ENCODE measurements at places on chromosomes 6 and 20. TPM values are rescaled to one million over a fixed set of nuclear protein-coding genes. Genes with fewer than 3 reads are reported as not detected.
A peak's percentile ranks its signal among the peaks of the same experiment; 100 is the strongest.

GRCh38 chr6:32983493-32983848 lies 15.1 kb downstream of the BRD2 start:
- no peaks in the 10 kb centered on the region for H3K36me3 ChIP-seq
- peak overlapping the region; percentile 12 for H3K27ac ChIP-seq
- H3K4me1 ChIP-seq: peaks cover 20% of the 10 kb centered on the region

The SPTLC3 gene
- 34.7 TPM for total RNA-seq

DNA sequence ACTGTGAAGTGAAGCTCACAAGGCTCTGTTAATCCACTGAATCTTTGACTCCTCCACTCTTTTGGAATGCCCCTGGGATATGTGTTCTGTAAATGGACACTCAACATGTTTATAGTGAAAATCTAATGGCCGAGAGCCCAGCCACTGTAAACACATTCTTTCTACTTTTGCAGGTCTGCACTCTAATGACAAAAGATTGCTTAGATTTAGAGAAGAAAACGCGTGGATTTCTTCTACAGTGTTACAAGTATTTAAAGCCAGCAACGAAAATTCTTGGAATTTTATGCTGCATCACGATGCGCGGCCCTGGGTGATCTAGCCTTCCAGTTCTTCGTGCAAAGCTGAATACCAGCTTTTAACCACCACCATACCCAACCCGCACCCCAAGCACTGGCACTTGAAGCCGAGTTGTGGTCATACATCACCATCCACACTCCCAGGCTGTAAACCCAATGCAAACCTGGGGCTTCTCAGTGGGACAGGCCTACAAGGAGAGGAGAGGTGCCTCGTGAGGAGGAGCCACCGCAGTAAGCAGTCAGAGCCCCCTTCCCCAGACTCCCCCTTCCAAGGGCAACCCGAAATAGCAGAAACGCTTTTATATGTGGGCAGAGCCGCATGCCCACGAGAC lies 3.7 kb upstream of the FOXO3 start:
- H3K4me3 ChIP-seq: peak overlapping the region; percentile 49
- H3K27me3 ChIP-seq: no peaks in the 10 kb centered on the region
- no peaks in the 10 kb centered on the region for H3K36me3 ChIP-seq
- no peak for DNase-seq
- peaks cover 8% of the 10 kb centered on the region for H3K4me1 ChIP-seq

DNA sequence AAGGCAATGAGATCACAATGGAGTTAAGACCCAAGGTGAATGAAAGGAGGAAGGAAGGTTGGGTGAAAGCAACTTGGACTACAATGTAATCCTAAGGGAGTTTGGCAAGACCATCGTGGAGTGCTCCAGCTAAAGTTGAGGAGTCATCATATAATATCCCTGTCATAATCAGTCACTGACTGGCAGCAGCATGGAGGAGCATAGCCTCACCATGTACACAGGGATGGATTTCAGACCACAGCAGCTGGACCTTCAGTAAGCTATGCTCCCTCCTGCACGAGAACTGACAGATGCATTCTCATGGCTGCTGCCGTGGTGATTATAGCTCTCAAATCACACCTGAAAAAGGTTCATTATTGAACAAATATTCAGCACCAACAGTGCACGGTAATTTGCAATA lies 43.0 kb downstream of the GOPC start:
- H3K27ac ChIP-seq: no peak overlapping the region
- DNase-seq: no peak
- H3K4me1 ChIP-seq: peaks cover 15% of the 10 kb centered on the region
- H3K27me3 ChIP-seq: no peaks in the 10 kb centered on the region

GRCh38 chr20:64065974-64066343 lies 3.0 kb downstream of the TCEA2 start:
- H3K27me3 ChIP-seq: no peaks in the 10 kb centered on the region
- peak overlapping the region; percentile 45 for H3K27ac ChIP-seq
- DNase-seq: no peak
- H3K4me3 ChIP-seq: no peak overlapping the region
- peaks cover 14% of the 10 kb centered on the region for H3K4me1 ChIP-seq
- H3K36me3 ChIP-seq: no peaks in the 10 kb centered on the region

The BMP7 gene
- 317 TPM for total RNA-seq

The PAX1 gene
- total RNA-seq: not detected

DNA sequence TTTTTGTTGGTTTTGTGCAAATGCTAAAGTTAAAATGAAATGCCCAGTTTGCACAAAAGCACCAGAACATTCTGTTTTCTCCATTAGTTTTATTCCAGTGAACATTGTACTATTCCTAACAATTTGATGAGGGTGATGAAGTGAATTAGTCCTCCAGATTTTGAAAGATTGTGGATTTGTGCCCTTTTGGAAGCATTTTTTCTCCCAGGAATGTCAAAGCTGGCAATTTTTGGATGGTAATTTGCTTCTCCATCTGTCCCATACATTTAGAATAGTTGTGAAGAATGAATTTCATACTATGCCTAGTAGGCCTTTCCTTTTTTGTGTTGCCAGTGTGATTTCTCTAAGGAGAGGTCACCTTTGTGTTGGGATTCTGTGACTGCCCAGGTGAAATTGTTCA lies 797.2 kb downstream of the BCKDHB start:
- H3K36me3 ChIP-seq: no peaks in the 10 kb centered on the region
- H3K27me3 ChIP-seq: no peaks in the 10 kb centered on the region
- no peak overlapping the region for H3K4me3 ChIP-seq

DNA sequence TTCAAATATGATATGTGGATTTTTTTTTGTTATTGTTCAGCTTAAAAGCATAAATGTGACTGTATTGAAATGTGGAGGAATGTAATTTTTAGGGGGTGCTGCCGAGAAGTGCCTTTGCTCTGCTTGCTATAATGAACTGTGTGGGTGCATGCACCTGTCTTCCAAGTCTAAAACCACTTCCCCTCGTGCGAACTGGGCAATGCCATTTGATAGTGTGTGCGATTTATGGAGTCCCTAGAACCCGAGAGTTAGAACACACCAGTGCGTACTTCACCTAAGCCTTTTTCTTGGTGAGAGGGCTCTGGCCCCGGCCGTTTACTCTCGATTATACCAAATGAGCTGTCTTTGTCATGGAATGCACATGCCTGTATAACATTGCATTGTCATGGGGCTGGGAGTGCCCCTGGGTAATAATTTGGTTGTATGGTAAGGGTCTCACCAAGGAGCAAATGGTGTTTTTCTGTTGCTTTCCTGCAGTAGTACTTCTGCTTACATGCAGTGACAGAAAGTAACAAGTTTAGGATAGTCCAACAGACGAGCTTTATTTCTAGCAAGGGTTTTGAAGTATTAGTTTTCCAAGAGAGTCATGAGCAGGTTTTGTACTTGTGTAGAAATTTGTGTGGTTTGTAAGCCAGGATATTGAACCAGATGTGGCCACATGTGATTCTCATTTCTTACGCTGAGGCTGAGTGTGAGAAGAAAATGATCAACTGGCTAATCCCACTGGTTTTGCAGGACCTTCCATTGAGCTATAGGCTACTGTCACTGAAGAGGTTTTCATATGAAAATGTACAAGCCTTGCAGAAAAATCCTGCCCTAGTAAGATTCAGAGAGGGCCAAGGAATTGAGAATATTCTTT lies 172.4 kb downstream of the DTNBP1 start:
- H3K36me3 ChIP-seq: no peaks in the 10 kb centered on the region
- no peak overlapping the region for H3K4me3 ChIP-seq
- DNase-seq: no peak

The ULBP2 gene
- total RNA-seq: 4.9 TPM

The TTLL9 gene
- not detected for total RNA-seq

DNA sequence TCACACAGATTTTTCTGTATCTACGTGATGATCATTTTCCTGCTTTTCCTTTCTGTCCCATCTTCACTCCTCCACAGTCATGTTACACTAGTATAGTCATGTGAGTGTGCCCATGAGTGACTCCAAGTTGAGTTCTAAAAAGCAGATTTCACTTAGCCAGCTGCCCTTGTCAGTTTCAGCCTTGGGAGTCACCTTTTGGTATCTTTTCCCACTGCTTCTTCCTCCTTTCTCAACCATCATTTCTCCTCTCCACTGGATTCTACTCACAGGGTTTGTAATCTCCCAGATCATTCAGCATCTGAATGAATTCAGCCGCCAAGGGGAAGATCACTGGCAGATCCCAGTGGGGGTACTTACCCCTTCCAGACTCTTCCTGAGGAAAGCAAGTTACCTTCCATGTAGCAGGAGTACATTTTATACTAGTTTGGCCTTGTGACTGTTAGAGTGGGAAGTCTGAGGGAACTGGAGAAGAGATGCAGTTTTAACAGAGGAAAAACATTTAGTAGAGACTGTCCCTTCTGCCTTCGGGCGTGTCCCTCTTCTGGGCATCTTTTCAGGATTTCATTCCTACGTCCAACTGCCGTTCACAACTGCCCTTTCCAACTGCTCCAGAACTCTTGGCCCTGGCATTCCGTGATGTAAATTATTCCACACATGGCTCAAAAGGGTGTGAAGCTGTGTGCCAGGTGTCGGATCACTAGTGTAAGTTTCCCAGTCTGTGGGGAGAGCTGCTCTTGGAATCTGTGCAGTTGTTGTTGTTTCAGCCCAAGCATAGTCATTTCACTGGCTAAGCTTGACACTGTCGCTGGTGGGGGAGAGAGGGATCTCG lies 38.9 kb downstream of the BICRAL start:
- no peaks in the 10 kb centered on the region for H3K4me1 ChIP-seq
- no peak overlapping the region for H3K4me3 ChIP-seq
- no peak for DNase-seq

The PLA2G7 gene
- 0.19 TPM for total RNA-seq

DNA sequence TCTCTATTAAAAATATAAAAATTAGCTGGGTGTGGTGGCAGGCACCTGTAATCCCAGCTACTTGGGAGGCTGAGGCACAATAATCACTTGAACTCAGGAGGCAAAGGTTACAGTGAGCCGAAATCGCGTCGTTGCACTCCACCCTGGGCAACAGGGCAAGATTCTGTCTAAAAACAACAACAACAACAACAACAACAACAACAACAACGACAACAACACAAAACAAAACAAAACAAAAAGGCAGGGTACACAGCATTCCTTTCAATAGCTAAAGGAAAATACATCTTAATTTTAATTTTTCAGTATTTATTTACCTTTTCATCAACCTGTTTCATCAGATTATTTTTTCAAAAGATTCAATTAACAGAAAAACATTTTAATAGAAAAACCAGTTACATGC lies 28.4 kb downstream of the SRPK1 start:
- H3K4me3 ChIP-seq: no peak overlapping the region

- H3K4me3 ChIP-seq: peak overlapping the region; percentile 3
- H3K27ac ChIP-seq: peak overlapping the region; percentile 90
- no peaks in the 10 kb centered on the region for H3K36me3 ChIP-seq
- H3K4me1 ChIP-seq: peaks cover 54% of the 10 kb centered on the region
- H3K27me3 ChIP-seq: no peaks in the 10 kb centered on the region
- DNase-seq: peak; percentile 50
Observed at GRCh38 chr6:139533573-139534471, 159.4 kb upstream of the CITED2 start.

- no peak overlapping the region for H3K27ac ChIP-seq
- H3K27me3 ChIP-seq: no peaks in the 10 kb centered on the region
- H3K36me3 ChIP-seq: no peaks in the 10 kb centered on the region
- no peaks in the 10 kb centered on the region for H3K4me1 ChIP-seq
- H3K4me3 ChIP-seq: no peak overlapping the region
- DNase-seq: no peak
Observed at GRCh38 chr6:83696674-83697073, 12.2 kb downstream of the SNAP91 start.

- H3K27ac ChIP-seq: no peak overlapping the region
- H3K4me3 ChIP-seq: no peak overlapping the region
- H3K36me3 ChIP-seq: peaks cover 5% of the 10 kb centered on the region
- peaks cover 41% of the 10 kb centered on the region for H3K4me1 ChIP-seq
- DNase-seq: no peak
- H3K27me3 ChIP-seq: no peaks in the 10 kb centered on the region
Observed at GRCh38 chr20:51431321-51431720, 111.2 kb downstream of the NFATC2 start.

The ADGRF4 gene
- 10.6 TPM for total RNA-seq
